ENCODE measurements at places on chromosomes 1 and 21.

GRCh38 chr1:79310609-79311008 is 304.1 kb upstream of the ADGRL4 start:
- no peak for DNase-seq

DNA sequence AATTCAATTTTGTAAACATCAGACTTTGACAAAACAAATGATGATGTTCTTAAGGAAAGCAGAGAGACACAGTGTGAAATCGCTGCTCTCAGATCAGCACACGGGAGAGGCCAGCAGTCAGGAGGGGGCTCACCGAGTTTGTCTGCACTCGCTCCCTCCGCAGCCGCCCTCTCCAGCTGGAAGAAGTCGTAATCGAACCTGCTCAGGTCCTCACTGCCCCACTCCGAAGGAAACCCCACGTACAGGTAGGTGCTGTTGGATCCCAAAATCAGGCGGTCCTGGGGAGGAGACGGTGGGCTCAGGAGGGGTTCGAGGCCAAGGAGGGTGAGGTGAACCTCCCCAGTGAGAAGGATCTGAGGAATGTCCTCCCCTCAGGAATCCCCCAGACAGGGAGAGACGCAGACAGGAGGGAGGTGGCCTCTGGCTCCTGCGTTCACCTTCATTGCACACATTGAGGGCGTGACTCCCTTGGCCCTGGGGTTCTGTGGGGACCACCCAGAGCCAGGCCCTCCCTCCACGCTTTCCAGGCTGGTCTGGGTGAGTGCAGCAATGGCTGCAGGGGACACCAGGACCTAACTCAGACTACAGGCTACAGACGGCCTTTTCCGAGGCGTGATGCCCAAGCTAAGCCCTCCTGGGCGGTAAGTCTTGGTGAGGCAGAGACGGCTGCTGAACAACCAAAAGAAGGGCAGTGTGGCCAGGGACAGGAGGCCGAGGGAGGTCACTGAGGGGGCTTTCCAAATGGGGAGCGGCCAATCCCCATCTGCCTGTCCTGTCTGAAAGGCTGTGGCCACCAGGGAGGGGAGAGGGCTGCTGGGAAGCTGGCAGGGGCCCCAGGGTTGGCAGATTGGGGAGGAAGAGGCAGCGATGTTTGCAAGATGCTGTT is 65.5 kb downstream of the SCCPDH start:
- no peak for DNase-seq

- DNase-seq, result no peak
These were observed 14.6 kb downstream of the EPHX1 start for GRCh38 chr1:225824533-225824941.

- DNase-seq, result no peak
These were observed 23.3 kb upstream of the LYPD8 start for GRCh38 chr1:248778906-248779305.

DNA sequence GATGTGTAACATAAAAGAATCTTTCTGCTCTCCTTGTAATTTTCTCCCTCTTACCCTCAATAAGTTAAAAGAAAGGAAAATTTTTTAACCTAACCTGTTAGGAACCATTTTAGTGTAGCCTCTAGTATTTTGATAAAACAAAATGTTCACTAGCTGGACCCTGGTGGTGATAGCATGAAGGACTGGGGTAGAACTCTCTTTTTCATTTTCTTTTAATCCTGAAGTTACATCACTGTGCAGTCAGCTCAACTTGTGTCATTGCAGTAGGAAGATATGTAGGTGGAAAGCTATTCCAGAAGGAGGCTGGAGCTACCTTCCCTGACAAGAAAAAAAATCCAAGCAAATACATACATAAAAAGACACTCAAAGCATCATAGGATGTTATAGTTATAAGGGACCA is 39.3 kb downstream of the NFIA start:
- no peak for DNase-seq

DNA sequence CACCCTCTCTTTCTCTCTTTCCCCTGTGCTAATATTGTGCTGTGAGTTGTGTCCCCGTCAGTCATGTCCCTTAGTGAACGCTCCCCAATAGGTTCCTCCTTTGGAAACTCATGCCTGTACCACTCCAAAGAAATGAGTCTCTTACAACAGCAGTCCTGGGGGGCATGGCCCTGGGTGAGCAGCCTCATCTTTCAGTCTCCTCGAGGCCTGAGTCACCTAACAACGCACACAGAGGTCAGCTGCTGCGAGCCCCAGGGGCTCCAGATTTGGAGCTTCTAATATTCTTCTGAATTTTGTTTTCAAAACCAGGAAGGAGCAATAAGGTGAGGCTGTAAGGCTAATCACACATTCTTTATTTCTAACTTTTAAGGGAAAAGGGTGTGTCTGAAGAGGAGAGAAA is 30.5 kb upstream of the ZBTB8A start:
- DNase-seq, result no peak

DNA sequence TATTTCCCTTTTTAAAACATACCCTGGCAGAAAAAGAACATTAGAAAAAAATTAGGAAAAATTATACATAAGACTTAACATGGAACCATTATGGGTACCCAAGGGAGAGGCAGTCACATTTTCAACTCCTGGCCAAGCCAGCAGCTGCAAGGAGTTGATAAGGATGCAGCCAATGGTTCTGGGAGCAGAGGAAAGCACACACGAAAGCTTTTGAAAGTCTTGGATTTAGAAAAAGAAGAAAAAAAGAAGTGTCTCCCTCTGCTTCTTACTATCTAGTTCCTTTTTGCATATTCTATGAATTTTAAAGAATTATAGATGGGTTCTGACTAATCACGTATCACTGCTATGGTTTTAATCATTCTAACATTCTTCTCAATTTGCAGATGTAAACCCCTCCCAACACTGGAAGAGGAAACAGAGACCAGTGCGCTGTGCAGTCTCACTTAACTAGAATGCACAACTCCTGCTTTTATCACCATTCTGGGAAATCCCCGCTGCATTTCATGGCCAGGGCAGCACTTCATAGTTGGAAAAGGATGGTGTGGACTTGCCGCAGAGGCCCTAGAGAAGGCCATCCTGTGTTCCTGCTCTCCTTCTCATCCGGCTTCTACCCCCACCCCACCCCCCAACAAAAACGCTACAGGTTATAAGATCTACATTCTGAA is 2.7 kb upstream of the CD58 start:
- DNase-seq, result no peak

DNA sequence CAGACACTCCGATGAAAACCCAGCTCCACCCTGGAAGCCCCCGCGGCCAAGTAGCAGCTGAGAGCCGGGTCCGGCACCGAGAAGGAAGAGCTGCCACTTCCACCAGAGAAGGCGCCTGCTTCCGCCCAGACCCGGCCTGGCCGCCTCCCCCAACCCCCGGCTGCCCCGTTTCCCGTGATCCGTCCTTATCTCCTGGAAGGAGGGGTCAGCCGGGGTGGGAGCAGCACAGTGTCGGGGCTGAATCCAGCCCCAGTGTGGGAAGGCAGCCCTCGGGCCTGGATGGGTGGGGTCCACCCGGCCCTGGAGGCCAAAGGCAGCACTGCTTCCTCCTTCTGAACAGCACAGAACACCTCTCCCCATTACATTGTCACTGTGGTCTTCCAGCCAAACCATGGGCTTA is 69.4 kb downstream of the MEGF6 start:
- DNase-seq, result no peak

- no peak for DNase-seq
These were observed 112.3 kb downstream of the AK5 start for GRCh38 chr1:77394166-77394565.
